Fibroblast of skin of abdomen (primary cell): ENCODE measurements at places on chromosomes 2 and 18.
A peak's percentile ranks its signal among the peaks of the same experiment; 100 is the strongest.

GRCh38 chr2:7670905-7671641, 753.9 kb downstream of the RNF144A start:
- DNase-seq, result peak; percentile 56

DNA sequence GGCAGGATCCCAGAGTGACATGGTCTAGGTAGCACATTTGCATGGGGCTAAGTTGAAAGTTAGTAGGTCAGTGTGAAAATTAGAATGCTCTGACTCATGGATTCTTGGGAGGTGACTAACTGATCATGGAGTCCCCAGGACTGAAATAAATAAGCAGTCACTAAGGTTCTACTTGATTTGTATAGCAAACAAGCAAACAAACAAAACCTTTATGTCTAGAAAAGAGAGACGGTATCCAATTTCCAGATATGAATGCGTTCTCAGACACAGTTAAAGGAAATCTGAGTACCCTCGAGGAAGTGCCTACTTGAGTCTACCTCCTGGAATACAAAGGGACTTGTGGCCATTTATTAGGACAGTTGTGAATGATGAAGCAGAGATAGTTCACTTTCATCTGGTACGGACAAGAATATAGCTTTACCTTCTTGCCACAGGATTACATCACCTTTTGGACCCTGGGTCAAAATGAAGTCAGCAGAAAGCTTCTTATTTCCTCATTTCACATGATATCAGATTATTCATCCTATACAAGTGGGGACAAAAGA, 54.3 kb upstream of the AGPS start:
- DNase-seq, result peak; percentile 69

GRCh38 chr2:46779447-46779941, 136.1 kb downstream of the MCFD2 start:
- peak; percentile 45 for DNase-seq

GRCh38 chr2:194566907-194567660, 1089.9 kb upstream of the SLC39A10 start:
- no peak for DNase-seq

GRCh38 chr2:12672711-12673315, 43.9 kb upstream of the TRIB2 start:
- DNase-seq, result no peak

DNA sequence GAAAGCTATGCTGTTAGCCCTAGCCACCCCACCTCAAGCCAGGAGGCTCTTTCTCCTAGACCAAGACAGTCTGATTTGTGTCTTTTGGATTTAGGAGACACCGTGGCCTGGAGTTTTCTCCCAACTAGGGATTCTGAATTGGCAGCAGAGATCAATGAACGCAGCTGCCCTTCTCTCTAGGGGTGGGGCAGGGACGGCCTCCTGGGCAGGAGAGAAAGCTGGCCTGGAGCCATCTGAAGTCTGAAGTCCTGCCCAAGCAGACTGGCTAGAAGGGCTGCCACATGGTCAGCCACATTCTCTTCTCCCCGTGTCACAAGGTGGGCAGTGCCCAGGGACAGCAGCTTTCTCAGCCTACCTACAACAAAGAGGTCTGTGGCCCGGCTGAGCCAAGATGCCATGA, 45.1 kb downstream of the PIEZO2 start:
- no peak for DNase-seq

- peak; percentile 80 for DNase-seq
Measured at GRCh38 chr2:209383212-209383611, 40.6 kb upstream of the MAP2 start.

- no peak for DNase-seq
Measured at GRCh38 chr2:240702640-240703011, 11.0 kb downstream of the AQP12A start.
